ENCODE measurements at places on chromosomes 16 and 17.

DNA sequence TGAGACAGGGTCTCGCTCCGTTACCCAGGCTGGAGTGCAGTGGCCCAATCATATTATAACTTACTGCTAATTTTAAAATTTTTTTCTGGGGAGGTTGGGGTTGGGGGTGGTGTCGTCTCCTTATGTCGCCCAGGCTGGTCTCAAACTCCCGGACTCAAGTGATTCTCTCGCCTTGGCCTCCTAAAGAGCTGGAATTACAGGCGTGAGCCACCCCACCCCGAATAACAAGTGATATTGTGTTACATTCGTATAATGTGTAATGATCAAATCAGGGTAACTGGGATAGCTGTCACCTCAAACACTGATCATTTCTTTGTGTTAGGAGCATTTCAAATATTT, 16.2 kb upstream of the KPNA2 start:
- DNase-seq: no peak

DNA sequence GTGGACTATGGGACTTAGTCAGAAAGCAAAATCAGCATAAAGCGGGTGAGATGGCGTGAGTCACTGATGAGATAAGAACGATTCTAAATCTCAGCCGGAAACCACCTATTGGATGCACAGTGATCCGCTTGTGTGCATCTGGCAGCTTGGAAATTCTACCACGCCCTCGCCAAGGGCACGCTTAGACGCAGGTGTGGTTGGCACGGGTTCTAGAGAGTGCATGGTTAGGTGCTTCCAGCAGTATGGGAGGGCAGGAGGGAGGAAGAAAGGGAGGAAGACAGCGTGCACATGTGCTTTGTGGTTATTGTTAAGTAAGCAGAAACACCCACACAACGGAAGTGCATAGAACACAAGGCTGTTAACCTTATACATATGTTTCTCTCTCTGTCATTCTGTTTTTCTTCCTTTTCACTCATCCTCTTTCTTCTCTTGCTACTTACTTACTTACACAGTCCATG, 374.0 kb upstream of the ASIC2 start:
- peak; percentile 63 for DNase-seq

- DNase-seq: no peak
Measured at GRCh38 chr17:73017658-73018057, 74.8 kb downstream of the SLC39A11 start.

GRCh38 chr17:9936095-9936494, 31.0 kb upstream of the RCVRN start:
- DNase-seq: no peak

GRCh38 chr16:77171745-77172635, 19.0 kb upstream of the MON1B start:
- peak; percentile 52 for DNase-seq

DNA sequence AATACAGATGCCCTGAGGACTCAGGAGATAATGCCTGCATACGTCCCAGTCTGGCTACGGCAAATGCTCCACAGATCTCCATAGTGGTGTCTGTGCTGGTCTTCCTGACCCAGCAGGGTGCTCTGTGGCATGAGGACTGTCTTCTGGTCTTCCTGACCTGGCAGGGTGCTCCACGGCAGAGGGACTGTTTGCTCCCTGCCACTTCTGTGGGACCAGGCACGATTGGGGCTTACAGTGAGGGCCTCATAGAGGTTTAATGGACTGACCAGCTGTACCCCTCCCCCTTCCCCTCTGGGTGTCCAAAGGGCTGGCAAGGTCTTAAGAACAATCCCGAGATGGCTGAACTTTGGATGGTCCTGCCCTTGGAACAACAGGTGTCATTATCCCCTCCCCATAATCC, 123.1 kb downstream of the C16orf78 start:
- no peak for DNase-seq

DNA sequence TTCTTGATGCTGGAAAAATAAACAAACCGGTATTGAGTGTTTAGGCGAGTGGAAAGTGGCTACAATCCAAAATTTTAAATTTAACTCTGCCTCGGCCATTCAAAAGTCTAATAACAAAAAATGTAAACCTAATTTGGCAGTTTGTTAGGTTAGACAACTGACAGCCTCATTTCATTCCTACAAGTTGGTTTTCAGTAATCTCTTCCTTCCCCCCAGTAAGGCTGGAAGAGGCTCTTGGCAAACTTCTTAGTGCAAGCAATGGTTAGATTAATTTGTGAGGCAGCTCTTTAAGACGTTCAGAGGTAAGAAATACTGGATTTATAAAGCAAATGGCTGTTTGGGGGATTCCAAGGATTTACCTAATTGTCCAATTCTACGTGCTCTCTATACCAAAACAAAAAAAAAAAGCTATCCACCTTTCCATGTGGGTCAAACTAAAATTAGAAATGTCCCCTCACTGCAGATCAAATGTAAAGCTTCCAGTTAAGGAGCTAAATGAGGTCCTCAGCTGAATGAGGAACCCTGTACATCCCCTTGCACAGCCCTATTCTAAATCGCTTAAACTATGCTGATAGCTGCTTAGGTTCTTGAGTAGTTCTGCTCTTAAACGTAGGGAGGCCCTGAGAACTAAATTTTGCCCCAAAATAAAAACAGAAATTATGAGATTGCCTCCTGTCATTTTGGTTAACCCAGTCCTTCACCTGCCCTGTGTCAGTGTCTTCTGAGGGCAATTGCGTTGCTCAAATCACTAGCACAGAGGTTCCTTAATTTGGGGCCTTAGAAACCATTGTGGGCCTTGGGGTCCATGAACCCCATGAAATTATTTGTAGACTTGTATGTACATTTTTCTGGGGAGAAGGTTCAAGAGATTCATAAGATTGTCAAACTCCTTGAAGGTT, 2.9 kb downstream of the HEXIM1 start:
- DNase-seq: no peak

DNA sequence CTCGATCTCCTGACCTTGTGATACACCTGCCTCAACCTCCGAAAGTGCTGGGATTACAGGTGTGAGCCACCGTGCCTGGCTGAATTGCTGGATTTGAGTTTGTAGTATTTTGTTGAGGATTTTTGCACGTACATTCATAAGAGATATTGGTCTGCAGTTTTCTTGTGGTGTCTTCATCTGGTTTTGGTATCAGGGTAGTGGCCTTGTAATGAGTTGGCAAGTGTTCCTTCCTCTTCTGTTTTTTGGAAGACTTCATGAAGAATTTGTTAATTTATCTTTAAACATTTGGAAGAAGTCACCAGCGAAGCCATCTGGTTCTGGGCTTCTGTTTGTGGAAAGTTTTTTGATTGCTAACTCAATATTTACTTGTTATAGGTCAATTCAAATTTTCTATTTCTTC, 26.9 kb downstream of the SPNS3 start:
- no peak for DNase-seq

DNA sequence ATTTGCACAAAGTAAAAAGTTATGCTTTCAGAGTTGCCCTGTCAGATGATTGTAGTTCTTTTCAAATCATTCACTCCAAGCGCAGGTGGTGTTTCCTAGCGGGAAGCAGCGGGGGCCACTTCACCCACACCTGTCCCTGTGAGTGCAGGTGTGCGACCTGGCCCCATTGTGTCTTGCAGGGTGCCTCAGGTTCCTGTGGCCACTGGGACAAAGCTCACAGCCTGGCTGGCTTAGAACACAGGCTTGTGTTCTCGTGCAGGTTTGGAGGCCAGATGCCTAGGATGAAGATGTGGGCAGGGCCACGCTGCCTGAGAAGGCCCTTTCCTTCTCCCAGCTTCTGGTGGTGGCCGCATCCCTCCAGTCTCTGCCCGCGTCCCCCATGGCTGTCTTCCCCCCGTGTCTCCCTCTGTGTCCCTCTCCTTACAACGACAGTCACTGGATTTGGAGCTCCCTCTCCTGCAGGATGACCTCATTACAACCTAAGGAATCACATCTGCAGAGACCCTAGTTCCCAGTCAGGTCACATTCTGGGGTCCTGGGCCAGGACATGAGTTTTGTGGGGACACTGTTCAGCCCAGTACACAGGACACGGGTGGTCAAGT, 90.5 kb downstream of the NPIPB11 start:
- DNase-seq: no peak

GRCh38 chr17:66372182-66372581, 69.8 kb downstream of the PRKCA start:
- DNase-seq: peak; percentile 18

All from activated CD4-positive, alpha-beta T cell treated with anti-CD3 and anti-CD28 coated beads, Interleukin-2, amount 50 U/mL, for 16 hours (primary cell).